ENCODE measurements at places on chromosomes 12 and 14. TPM values are rescaled to one million over a fixed set of nuclear protein-coding genes. Genes with fewer than 3 reads are reported as not detected.
A peak's percentile ranks its signal among the peaks of the same experiment; 100 is the strongest.

Gene CNTN1
- total RNA-seq: 0.90 TPM

Gene E2F7
- 26.7 TPM for total RNA-seq

Gene CRY1
- total RNA-seq: 41.0 TPM

Gene ERP27
- not detected for total RNA-seq

Gene RAN
- 1,775 TPM for total RNA-seq

Gene CCDC60
- not detected for total RNA-seq

Gene TSPAN11
- total RNA-seq: 20.9 TPM

Gene KLRD1
- total RNA-seq: 0.31 TPM

Gene RBM23
- 105 TPM for total RNA-seq

Gene PGF
- total RNA-seq: 32.2 TPM

Gene SLC6A15
- total RNA-seq: 9.2 TPM

Gene KRT83
- total RNA-seq: not detected

Gene CPM
- 0.81 TPM for total RNA-seq

Gene OR6C74
- total RNA-seq: not detected

GRCh38 chr14:100649173-100649519, 61.9 kb upstream of the BEGAIN start:
- H3K4me1 ChIP-seq: peaks cover 6% of the 10 kb centered on the region
- H3K27me3 ChIP-seq: no peaks in the 10 kb centered on the region
- no peak overlapping the region for H3K27ac ChIP-seq
- no peak for DNase-seq
- no peaks in the 10 kb centered on the region for H3K36me3 ChIP-seq

GRCh38 chr14:86481104-86481503, 951.2 kb downstream of the FLRT2 start:
- no peak for DNase-seq
- no peak overlapping the region for H3K4me3 ChIP-seq
- H3K4me1 ChIP-seq: no peaks in the 10 kb centered on the region

- no peaks in the 10 kb centered on the region for H3K27me3 ChIP-seq
- peak; percentile 32 for DNase-seq
- no peaks in the 10 kb centered on the region for H3K4me1 ChIP-seq
- H3K4me3 ChIP-seq: peak overlapping the region; percentile 86
Observed at GRCh38 chr12:113186033-113186365, 478 bp downstream of the RITA1 start.

GRCh38 chr12:11040162-11040561, 9.0 kb upstream of the TAS2R31 start:
- H3K4me1 ChIP-seq: peaks cover 3% of the 10 kb centered on the region
- peak; percentile 6 for DNase-seq
- no peaks in the 10 kb centered on the region for H3K27me3 ChIP-seq
- H3K27ac ChIP-seq: no peak overlapping the region

GRCh38 chr12:50088577-50089335, 3.6 kb downstream of the SMARCD1 start:
- peaks cover 5% of the 10 kb centered on the region for H3K4me1 ChIP-seq
- H3K4me3 ChIP-seq: no peak overlapping the region
- no peak overlapping the region for H3K27ac ChIP-seq
- DNase-seq: peak; percentile 66

- no peaks in the 10 kb centered on the region for H3K27me3 ChIP-seq
- no peaks in the 10 kb centered on the region for H3K4me1 ChIP-seq
- no peak overlapping the region for H3K27ac ChIP-seq
- no peaks in the 10 kb centered on the region for H3K36me3 ChIP-seq
- DNase-seq: no peak
Observed at GRCh38 chr12:25200703-25201102, 5.7 kb downstream of the ETFRF1 start.

- no peak overlapping the region for H3K4me3 ChIP-seq
- DNase-seq: peak; percentile 90
- peaks cover 7% of the 10 kb centered on the region for H3K4me1 ChIP-seq
- no peak overlapping the region for H3K27ac ChIP-seq
Observed at GRCh38 chr12:12916135-12916944, 25.0 kb downstream of the GPRC5A start.

DNA sequence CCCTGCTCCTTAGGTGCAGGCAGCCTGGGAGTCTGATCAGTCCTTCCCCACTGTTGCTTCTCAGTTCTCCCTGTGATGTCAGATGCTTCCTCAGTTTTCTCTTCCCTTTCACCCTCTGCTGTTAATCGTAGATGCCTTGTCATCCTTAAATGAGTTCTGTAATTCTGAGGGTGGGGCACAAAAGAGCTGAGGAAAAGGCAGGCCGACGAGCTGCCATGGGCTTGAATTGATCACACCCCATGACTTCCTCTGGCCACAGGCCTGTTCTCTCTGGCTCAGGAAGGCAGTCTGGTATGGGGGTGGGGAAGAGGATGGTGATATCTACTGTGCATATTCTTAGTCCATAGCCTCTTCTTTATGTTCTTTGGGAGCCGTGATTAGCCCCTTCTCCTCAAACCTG, 5.2 kb upstream of the AP1G2 start:
- peaks cover 16% of the 10 kb centered on the region for H3K4me1 ChIP-seq
- H3K27me3 ChIP-seq: peaks cover 32% of the 10 kb centered on the region
- no peak for DNase-seq
- no peaks in the 10 kb centered on the region for H3K36me3 ChIP-seq

DNA sequence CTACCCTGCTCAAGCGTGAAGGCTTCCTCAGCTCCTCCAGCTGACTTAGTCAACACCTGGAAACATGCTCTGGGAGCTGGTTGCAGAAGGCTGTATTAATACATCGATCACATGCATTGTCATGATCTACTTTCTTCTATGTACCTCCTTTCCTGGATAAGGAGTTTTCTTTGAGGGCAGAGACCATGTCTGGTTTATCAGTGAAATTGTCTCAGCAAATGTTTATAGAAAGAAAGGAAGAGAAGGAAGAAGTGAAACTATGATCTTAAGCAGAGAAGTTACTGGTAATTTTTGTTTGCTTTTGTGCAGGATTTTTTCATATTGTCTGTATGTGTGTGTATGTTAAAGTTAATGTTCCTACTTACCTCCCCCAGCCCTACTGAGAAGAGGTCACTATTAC, 4.5 kb downstream of the DYRK4 start:
- H3K27me3 ChIP-seq: no peaks in the 10 kb centered on the region
- no peak overlapping the region for H3K27ac ChIP-seq
- no peak overlapping the region for H3K4me3 ChIP-seq

DNA sequence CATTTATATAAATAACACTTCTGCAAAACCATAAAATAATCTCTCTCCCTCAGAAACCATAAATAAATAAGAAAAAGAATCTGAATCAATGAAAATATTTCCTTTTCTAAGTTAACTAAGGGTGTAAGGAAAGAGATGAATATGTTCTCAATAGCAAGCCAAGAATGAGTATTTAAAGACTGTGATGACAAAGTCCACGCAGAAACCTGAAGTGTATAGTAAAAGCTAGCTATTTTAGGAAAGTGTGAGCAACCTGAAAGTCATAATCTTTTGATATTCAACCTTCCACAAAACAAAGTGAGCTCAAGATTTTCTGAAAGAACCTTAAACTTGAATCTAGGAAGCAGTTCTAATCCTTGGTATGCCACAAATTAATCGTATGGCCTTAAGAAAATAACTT, 15.9 kb downstream of the EIF2S3B start:
- DNase-seq: no peak
- no peak overlapping the region for H3K4me3 ChIP-seq
- H3K27ac ChIP-seq: no peak overlapping the region

- no peak overlapping the region for H3K4me3 ChIP-seq
- no peak for DNase-seq
- H3K36me3 ChIP-seq: no peaks in the 10 kb centered on the region
- no peaks in the 10 kb centered on the region for H3K4me1 ChIP-seq
- peaks cover 9% of the 10 kb centered on the region for H3K27me3 ChIP-seq
- no peak overlapping the region for H3K27ac ChIP-seq
Observed at GRCh38 chr12:130136509-130137039, 25.7 kb upstream of the FZD10 start.

DNA sequence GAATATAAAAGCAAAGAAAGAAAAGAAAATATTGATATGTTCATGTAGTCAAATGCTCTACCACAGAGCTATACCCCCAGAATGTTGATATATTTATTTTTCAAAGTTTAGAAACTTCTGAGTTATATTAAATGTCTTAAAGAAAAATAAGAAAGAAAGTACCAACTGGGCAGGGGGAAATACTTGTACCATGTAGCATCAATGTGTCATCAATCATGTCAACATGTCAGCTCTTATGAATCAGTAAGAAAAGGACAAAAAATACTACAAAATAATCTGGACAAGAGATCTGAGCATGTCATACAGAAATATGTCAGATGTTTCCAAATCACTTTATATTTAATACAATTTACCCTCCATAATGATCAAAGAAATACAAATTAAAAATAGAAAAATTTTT, 595.1 kb upstream of the ATP2B1 start:
- DNase-seq: no peak
- no peak overlapping the region for H3K27ac ChIP-seq
- no peaks in the 10 kb centered on the region for H3K27me3 ChIP-seq
- peaks cover 7% of the 10 kb centered on the region for H3K4me1 ChIP-seq

GRCh38 chr14:100731011-100731670, 4.4 kb downstream of the DLK1 start:
- no peaks in the 10 kb centered on the region for H3K4me1 ChIP-seq
- no peaks in the 10 kb centered on the region for H3K36me3 ChIP-seq
- H3K27me3 ChIP-seq: peaks cover 43% of the 10 kb centered on the region
- no peak for DNase-seq

GRCh38 chr12:118455327-118455726, 79.0 kb downstream of the SUDS3 start:
- no peaks in the 10 kb centered on the region for H3K36me3 ChIP-seq
- H3K4me1 ChIP-seq: no peaks in the 10 kb centered on the region

GRCh38 chr14:73567951-73568885, 795 bp upstream of the ACOT2 start:
- H3K4me3 ChIP-seq: peak overlapping the region; percentile 51
- H3K27ac ChIP-seq: peak overlapping the region; percentile 79
- no peaks in the 10 kb centered on the region for H3K27me3 ChIP-seq
- H3K36me3 ChIP-seq: no peaks in the 10 kb centered on the region

- H3K36me3 ChIP-seq: no peaks in the 10 kb centered on the region
- DNase-seq: no peak
- no peak overlapping the region for H3K4me3 ChIP-seq
- H3K27ac ChIP-seq: no peak overlapping the region
Observed at GRCh38 chr12:111578276-111578970, 20.7 kb downstream of the ATXN2 start.

GRCh38 chr14:99120526-99121318, 151.3 kb downstream of the BCL11B start:
- H3K4me3 ChIP-seq: no peak overlapping the region
- no peaks in the 10 kb centered on the region for H3K4me1 ChIP-seq
- H3K27me3 ChIP-seq: no peaks in the 10 kb centered on the region
- no peak for DNase-seq
- no peaks in the 10 kb centered on the region for H3K36me3 ChIP-seq
- no peak overlapping the region for H3K27ac ChIP-seq

DNA sequence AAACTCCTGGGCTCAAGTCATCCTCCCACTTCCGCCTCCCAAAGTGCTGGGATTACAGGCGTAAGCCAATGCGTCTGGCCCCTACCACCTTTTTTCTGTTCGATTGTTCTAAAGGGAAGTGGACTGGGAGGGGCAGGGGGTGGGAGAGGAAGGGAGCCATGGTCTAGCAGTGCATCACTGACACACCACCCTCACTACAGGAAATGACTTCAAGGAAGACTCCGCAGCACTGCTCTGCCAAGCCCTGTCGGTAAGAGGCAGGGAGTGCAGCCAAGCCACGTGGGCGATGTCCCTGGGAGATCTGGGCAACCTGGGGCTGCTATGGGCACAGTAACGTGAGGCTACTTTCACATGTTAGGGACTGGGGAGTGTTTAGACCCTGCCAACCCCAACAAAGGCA, 18.0 kb downstream of the LRRC74A start:
- peak; percentile 58 for DNase-seq
- no peak overlapping the region for H3K27ac ChIP-seq
- H3K4me1 ChIP-seq: no peaks in the 10 kb centered on the region
- no peak overlapping the region for H3K4me3 ChIP-seq
- peaks cover 8% of the 10 kb centered on the region for H3K27me3 ChIP-seq
- H3K36me3 ChIP-seq: no peaks in the 10 kb centered on the region

- no peak overlapping the region for H3K27ac ChIP-seq
- DNase-seq: no peak
- no peak overlapping the region for H3K4me3 ChIP-seq
- H3K36me3 ChIP-seq: no peaks in the 10 kb centered on the region
Observed at GRCh38 chr14:25929881-25930615, 667.8 kb downstream of the NOVA1 start.

- H3K27ac ChIP-seq: no peak overlapping the region
- H3K27me3 ChIP-seq: no peaks in the 10 kb centered on the region
- H3K4me3 ChIP-seq: no peak overlapping the region
- H3K36me3 ChIP-seq: no peaks in the 10 kb centered on the region
Observed at GRCh38 chr12:3123729-3124128, 46.5 kb downstream of the TSPAN9 start.

- H3K36me3 ChIP-seq: no peaks in the 10 kb centered on the region
- H3K4me3 ChIP-seq: no peak overlapping the region
- no peaks in the 10 kb centered on the region for H3K27me3 ChIP-seq
- no peak overlapping the region for H3K27ac ChIP-seq
Observed at GRCh38 chr12:24711056-24712008, 237.6 kb downstream of the BCAT1 start.

DNA sequence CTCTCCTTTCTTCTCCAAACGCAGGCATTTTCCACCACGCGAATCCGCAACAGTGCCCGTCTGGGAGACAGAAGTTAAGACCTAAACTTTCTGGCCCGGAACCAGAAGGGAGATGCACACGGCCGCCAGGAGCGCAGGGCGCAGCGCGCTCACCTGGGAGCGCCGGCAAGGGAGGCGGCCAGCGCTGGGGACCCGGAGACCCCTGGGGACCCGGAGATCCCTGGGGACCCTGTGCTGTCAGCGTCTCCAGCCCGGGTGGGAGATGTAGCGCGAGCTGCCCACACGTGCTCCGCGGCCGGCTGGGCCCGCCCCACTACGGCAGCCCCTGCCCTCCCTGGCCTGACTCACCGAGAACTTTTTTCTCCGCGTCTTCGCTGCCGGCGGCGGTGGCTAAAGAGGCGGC, 620 bp downstream of the YBX3 start:
- peak overlapping the region; percentile 93 for H3K4me3 ChIP-seq
- H3K36me3 ChIP-seq: no peaks in the 10 kb centered on the region
- DNase-seq: no peak
- peaks cover 50% of the 10 kb centered on the region for H3K4me1 ChIP-seq

- DNase-seq: no peak
- H3K27me3 ChIP-seq: no peaks in the 10 kb centered on the region
- no peaks in the 10 kb centered on the region for H3K36me3 ChIP-seq
Observed at GRCh38 chr12:123938679-123939480, 33.8 kb downstream of the CCDC92 start.

- H3K27ac ChIP-seq: no peak overlapping the region
- no peaks in the 10 kb centered on the region for H3K4me1 ChIP-seq
- no peaks in the 10 kb centered on the region for H3K36me3 ChIP-seq
- H3K27me3 ChIP-seq: no peaks in the 10 kb centered on the region
- DNase-seq: no peak
- H3K4me3 ChIP-seq: no peak overlapping the region
Observed at GRCh38 chr12:101951002-101951670, 73.8 kb downstream of the DRAM1 start.

DNA sequence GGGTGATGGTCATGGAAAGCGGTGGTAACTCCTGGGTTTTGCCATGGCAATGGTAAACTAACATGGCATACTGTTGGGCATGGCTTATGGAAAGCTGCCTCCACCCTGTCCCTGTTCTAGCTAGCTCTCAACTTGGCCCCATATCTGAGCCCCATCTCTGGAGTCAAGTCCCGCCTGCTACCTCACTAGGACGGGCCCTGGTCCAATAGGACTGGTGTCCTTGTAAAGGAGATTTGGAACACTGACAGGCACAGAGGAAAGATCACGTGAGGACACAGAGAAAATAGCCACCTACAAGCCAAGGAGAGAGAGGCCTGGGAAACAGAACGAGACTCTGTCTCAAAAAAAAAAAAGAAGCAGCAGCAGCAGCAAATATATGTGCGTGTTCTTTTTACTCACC, 59.8 kb downstream of the RNFT2 start:
- DNase-seq: no peak
- H3K27me3 ChIP-seq: no peaks in the 10 kb centered on the region
- H3K27ac ChIP-seq: no peak overlapping the region
- no peak overlapping the region for H3K4me3 ChIP-seq

Data from A673 (cell line).